ENCODE measurements at places on chromosomes 11 and 22. TPM values are rescaled to one million over a fixed set of nuclear protein-coding genes. Genes with fewer than 3 reads are reported as not detected.

DNA sequence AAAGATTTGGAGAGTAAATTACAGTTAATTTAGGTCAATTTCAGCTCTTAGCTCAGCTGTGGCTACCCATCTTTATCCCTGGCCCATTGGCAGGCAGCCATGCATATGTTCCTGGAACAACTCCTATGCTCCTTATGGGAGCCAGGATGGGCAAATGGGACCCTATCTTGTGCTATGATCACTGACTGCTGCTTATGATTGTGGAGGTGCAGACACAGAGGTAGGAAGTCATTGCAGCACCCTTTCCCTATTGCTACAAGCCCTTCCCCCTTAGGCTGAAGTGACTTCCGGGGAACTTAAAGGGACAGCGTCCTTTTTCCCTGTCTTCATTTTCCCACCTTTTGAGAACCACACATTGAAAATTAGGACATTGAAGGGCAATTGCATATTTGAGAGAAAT lies 112.7 kb downstream of the FCHSD2 start:
- DNase-seq: no peak

DNA sequence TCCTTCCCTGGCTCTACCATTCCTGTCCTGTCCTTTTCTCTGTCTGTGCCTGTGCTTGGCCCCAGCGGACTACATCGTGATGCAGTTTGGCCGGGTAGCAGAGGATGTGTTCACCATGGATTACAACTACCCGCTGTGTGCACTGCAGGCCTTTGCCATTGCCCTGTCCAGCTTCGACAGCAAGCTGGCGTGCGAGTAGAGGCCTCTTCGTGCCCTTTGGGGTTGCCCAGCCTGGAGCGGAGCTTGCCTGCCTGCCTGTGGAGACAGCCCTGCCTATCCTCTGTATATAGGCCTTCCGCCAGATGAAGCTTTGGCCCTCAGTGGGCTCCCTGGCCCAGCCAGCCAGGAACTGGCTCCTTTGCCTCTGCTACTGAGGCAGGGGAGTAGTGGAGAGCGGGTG lies 20.4 kb downstream of the TUB start:
- DNase-seq: no peak

Gene TEX54
- not detected for total RNA-seq

DNA sequence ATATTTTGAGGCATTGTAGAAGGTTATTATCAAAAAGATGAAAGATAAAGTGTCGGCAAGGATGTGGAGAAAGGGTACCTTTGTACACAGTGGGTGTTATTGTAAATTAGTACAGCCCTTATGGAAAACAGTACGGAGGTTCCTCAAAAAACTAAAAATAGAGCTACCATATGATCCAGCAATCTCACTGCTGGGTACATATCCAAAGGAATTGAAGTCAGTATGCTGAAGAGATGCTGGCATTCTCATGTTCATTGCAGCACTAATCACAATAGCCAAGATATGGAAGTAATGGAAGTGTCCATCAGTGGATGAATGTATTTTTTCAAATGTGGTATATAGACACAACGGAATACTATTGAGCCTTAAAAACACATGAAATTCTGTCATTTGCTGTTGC lies 15.1 kb upstream of the MTMR3 start:
- no peak for DNase-seq

Gene SLC25A18
- 2.5 TPM for total RNA-seq

- peak; percentile 90 for DNase-seq
Observed at GRCh38 chr22:39170825-39171622, 18.5 kb upstream of the CBX7 start.

GRCh38 chr11:35216962-35217678 lies 78.1 kb downstream of the CD44 start:
- no peak for DNase-seq

Gene OR51B5
- total RNA-seq: not detected

DNA sequence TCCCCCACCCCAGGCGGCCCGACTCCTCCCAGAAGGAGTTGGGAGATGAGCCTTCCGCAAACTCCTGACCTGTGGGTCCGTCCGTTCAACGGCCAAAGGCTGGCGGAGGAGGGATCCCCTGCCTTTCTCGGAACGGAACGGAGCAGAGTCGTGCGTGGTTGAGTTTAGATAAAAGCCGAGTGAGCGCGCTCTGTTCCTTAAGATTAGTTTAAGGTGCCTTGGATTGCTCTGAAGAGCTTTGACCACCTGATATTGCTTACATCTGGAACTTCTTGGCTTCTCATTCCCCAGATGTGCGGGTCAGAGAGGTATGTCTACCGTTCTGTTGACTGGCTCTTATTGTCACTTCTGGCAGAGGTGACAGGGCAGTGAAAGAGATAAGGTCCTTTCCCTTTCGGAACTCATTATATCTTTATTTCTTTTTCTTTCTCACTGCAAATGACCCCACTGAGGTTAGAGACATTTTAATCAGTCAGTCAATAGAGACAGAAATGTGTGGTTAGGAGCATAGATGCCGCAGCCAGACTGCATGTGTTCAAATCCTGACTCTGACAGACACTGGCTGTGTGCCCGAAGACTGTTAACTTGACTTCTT lies at the start of gene TRIM6:
Gene TRIM6, plus strand, starts transcription at position 31 of the 595 bp plus-strand sequence. Its CDS starts 261 bp downstream, at position 292.
- DNase-seq: peak; percentile 66

DNA sequence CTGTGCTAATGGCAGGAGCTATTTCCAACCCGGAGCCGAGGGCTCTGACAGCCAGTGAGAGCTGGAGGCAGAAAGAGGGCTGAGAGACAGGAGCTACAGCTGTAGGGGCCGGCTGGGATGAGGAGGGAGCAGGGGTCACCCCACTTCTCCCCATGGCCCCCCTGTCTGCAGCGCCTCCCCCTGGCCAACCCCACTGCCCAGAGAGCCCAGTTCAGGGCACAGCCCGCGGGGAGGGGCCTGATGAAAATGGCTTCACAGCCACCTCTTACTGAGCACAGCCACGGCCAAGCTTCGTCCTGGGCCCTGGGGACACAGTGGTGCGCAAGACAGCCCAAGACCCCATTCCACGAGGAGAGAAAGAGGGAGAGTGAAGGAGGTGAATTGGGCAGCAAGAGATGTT lies 27.9 kb downstream of the RPL3 start:
- DNase-seq: no peak

DNA sequence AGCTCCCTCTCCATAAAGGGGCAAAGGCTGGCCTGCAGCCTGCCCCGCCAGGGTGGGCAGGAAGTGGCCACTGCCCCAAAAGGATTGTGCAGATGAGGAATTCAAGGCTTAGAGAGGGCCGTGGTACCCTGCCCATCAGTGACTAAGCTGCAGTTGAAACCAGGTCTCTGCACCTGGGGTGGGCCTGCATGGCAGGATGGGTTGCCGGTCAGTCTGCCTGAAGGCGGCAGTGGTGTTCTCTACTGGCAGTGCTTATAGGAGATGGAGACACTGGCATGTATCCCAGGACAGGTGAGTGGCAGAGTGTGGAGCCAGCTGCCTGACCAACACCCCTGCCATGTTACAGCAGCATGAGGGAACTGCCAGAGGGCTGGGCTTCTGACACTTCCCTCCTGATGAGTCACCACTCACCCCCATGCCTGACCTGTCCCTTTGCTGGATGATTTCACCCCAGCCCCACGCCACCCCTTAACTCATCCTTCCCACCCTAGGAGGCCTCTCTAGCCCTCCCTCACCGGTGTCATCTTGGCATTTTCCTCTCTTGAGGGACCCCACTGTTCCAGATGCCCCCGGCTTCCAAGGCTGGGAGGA lies 70.2 kb upstream of the LMO1 start:
- no peak for DNase-seq

Data from Right ventricle myocardium superior (tissue), 1 donor.